Stimulated activated CD4-positive, alpha-beta T cell treated with anti-CD3 and anti-CD28 coated beads, Interleukin-12 subunit alpha, Interleukin-12 subunit beta, amount 100 ng/mL, for 24 hours (primary cell): ENCODE measurements at places on chromosomes 13 and 19.

DNA sequence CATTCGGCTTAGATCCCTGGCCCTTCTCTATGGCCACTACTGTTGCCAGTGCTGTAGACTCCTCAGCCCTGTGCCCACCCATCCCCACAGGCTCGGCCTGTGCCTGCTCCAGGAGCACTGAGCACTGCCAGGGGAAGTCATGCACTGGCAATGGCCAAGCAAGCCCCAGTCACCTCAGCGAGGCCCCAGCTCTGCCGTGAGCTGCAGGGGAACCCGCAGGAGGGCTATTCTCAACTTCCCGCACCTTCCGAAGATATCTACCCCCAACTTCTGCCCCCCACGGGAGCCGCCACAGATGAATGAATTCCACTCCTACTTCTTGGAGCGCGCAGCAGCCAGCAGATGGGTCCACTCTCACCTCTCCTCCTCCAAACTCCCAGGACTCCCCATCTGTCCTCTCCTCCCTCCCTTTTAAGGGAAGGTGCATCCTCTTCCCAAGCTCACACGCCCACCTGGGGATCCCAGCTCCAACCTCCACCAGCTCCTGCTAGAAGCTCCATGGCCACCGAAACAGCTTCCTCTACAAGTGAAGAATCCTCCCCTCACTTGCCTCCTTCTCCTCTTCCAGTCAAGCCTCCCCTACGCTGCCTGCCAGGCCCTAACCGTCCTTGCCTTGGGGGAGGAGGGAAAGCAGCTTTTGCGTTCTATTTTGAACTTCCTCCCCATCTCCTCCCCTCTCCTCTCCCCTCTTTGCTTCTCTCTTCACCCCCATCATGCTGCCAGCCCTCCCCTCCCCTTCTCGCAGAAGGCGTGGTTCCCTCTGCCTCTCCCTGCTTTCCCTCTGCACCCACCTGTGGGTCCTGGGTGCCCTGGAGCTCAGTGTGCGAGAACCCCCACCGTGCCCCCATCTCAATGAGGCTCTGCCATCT lies 52.2 kb downstream of the PEPD start:
- no peak for DNase-seq

DNA sequence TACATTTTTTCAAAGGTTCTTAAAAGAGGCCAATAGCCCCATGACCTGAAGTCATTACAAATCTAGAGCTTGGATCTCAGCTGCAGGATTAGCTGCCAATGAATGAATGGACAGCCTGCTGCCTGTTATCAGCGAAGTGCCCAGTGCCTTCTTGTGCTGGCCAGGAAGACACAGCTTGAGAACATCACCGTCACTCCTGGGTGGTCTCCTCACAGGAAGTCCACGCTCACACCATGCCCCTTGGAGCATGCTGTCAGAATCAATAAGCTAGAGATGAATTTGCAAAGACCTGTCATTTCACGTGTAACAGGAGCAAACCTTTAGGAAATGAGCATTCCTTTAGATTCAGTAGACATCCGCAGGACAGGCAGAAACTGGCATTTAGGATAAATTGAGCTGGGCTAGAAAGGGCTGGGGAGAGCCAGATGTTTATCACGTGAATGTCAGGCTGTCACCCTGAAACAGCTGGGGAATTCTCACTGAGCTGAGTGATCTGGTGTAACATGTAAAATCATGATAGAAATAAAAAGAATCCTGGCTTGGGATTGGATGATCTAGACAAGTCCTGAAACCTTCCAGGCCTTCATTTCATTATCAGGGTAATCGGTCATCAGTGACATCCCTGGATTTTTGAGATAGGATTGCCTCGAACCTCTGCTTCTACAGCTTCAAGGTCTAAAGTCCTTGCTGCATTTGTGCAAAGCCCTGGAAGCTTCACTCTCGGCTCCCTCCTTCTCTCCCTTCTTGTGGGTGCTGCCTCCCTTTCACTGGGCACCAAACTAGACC lies 49.9 kb upstream of the MEDAG start:
- DNase-seq: no peak

- DNase-seq: no peak
These were observed 703.8 kb downstream of the DIAPH3 start for GRCh38 chr13:59459972-59460371.

DNA sequence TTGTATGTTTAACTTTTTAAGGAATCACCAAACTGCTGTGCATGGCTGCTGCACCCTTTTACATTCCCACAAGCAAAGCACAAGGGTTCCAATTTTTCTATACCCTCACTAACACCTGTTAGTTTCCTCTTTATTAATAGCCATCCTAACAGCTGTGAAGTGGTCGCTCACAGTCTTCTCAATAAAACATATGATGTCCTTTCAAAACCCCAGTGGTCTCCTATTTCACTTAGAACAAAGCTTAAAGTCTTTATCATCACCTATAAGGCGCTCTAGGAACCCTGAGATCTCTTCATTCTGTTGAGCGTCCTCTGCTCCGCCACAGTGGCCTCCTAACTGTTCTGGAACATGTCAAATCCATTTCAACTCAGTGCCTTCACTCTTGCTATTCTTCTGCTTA lies 400.5 kb downstream of the KLF12 start:
- DNase-seq: no peak

DNA sequence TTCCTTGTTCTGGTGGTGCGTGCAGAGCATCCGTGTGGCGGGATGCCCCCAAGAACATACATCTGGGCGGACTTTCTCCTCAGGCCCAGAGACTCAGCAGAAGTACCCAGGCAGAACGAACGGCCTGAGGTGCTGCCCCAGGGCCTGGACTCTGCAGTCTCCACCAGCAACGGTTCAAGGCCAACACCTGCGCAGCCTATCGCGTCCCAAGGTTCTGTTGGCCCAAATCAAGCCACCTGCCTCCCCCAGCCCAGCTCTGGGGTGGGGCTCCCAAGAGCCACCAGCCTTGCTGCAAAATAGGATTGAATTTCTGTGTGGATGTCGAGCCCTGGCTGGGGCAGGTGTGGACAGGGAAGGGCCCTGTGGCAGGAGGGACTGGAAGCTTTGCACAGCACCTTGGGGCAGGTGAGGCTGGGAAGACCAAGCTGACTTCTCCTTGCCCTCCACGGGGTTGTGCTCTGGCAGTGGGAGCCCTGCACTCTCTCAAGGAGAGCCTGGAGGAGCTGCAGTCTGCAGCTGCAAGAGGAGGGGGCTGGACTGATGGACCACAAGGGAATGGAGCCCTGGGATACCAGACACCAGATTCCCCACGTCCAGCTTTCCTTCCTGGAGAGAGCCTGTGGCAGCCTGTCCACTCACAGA lies 146.9 kb downstream of the ZNF536 start:
- DNase-seq: no peak

- DNase-seq: no peak
These were observed 19.8 kb downstream of the WDR87 start for GRCh38 chr19:37886571-37886970.

DNA sequence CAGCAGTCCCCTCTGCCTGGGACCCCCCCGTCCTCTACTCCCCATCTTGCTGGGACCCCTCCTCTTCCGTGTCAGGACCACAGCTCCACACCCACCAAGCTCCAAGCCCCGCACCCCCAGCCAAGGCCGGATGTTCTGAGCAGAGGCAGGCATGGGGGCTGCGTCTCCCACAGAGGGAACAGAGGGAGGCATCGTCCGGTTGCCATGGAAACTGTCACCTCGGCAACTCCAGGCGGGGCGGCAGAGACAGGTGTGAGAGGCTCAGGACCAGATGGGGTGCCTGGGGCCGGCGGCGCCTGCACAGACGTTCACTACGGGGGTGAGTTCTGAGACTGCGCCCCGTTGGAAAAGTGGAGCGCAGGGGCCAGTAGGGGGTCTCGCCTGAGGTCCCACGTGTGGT lies 5.4 kb downstream of the RNU6-9 start:
- DNase-seq: no peak

- DNase-seq: peak; percentile 62
These were observed 40.5 kb downstream of the USP12 start for GRCh38 chr13:27130979-27131623.

- DNase-seq: no peak
These were observed 160.2 kb downstream of the SLC7A1 start for GRCh38 chr13:29435125-29435911.

GRCh38 chr19:34722353-34722752 lies 11.7 kb upstream of the ZNF181 start:
- no peak for DNase-seq

DNA sequence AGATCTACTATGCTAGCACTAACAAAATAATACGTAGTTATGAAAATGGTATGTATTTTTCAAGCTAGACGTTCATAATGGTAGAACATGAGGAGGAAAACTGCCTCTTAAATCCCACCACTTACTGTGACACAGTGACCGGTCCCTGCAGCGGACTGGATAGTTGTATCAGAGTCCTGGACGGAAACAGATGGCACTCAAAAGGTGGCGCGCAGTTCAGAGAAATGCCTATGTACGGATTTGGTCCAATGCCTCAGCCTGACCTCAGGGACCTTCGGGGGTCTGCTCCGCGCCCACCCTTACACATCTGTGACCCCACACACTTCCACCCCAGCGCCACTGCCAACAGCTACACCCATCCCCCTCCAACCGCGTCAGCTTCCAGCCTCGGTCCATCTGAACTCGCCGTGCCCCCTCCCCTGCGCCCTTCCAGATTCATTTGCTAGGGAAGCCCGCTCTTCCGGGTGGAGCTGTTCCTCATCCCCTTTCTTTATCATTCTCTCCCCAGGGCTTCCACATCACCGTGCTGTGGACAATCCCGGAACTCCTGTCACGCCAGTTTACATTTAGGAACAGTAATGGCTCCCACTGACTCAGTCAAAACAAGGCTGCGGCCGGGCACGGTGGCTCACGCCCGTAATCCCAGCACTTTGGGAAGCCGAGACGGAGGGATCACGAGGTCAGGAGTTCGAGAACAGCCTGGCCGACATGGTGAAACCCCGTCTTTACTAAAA lies 792 bp upstream of the LENG8 start:
- peak; percentile 39 for DNase-seq

DNA sequence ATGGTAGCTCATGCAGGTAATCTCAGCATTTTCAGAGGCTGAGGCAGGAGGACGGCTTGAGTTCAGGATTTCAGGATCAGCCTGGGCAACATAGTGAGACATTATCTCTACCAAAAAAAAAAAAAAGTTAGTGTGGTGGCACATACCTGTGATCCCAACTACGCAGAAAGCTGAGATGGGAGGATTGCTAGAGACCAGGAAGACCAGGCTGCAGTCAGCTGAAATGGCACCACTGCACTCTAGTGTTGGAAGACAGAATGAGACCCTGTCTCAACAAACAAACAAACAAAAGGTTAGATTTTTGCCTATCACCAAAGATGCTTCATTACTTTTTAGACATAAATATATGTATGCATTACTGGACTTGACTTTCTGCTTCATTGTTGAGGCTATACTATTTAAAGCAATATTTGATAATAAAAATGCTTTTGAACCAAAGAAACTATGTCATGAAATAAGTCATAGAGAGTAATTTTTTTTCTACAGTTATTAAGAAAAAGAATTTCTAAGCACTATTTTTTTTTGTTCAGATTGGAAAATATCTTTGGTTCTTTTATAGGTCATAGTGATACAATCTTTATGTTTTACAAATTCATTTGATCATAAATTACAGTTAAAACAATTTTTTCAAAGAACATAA lies 1180.1 kb upstream of the ATXN8OS start:
- DNase-seq: no peak

DNA sequence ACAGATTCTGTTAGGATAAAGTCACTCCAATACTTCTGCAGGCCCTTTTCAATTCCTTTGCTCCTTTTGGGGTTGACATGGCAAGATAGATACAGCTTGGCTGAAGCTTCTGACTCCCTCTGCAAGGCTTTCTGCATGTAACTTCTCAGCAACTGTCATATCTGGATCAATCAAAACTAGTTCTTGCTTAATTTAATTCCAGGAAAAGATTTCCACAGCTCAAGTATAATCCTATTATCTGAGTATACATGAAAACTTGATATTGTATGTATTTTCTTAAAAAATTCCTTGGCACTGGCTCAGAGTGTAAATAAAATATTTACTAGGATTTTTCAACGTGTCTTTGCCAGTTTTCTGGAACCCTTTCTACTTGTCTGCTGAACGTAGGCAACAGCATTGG lies 109.6 kb downstream of the STARD13 start:
- DNase-seq: no peak

DNA sequence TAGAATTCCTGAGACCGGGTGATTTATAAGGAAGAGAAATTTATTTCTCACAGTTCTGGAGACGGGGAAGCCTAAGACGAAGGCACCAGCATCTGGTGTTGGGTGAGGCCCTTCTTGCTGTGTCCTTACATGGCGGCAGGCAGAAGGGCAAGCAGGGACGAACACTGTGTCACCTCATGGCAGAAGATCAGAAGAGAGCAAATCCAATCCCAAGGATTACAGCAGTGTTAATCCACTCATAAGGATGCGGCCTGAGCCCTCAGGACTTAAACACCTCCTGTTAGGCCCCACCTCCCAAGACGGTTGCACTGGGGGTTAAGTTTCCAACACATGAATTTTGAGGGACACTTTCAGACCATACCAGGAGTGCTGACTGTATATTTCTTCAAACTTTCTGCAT lies 6.7 kb upstream of the FBL start:
- DNase-seq: no peak

DNA sequence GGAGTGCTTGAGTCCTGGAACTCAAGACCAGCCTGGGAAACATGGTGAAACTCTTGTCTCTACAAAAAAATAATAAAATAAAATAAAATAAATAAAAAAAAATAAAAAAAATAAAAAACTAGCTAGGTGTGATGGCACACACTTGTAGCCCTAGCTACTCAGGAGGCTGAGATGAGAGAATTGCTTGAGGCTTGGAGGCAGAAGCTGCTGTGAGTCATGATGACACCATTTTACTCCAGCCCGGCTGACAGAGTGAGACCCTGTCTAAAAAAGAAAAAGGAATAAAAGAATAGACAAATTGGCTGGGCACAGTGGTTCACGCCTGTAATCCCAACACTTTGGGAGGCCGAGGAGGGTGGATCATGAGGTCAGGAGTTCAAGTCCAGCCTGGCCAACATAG lies 1168.9 kb downstream of the SLITRK5 start:
- DNase-seq: no peak

- DNase-seq: no peak
These were observed 4.2 kb upstream of the AP1M1 start for GRCh38 chr19:16193466-16193865.

DNA sequence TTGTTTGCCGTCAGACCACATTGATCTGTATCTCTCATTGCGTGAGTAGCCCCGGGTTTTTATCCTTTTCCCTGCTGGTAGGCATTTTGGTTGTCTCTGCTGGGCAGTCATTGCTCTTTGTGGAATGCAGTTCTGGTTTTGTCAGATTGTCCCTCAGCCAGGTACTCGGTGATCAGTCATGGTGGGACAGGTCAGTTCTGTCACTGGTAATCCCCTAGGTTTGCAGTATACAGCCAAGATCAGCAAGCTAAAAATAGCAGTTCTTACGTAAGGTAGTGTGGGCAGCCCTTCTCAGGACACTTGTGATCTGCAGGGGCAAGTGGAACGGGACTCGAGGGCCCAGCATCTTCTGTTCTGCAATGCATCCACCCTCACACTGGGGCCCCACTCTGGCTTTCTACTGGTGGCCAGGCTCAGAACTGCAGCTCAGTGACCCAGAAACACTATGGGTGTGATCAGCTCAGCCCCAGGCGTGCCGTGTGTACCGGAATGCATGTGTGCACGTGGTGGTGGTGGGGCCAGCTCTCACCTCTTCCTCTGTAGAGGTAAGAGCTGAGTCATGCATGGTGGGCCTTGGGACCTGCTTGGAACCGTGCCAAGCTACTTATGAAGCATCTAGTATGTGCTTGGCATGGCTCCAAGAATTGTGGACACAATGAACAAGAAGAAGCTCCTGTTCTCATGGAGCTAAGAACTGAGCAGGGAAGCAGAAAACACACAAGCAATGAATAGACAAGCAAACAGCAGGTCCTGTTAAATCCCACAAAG lies 6.3 kb downstream of the PLEKHF1 start:
- peak; percentile 72 for DNase-seq

GRCh38 chr19:31274251-31275067 lies 74.8 kb downstream of the TSHZ3 start:
- DNase-seq: no peak

- no peak for DNase-seq
These were observed 1242.2 kb upstream of the MIR17HG start for GRCh38 chr13:90105276-90105675.
